ENCODE measurements at places on chromosomes 7 and 10.
A peak's percentile ranks its signal among the peaks of the same experiment; 100 is the strongest.

DNA sequence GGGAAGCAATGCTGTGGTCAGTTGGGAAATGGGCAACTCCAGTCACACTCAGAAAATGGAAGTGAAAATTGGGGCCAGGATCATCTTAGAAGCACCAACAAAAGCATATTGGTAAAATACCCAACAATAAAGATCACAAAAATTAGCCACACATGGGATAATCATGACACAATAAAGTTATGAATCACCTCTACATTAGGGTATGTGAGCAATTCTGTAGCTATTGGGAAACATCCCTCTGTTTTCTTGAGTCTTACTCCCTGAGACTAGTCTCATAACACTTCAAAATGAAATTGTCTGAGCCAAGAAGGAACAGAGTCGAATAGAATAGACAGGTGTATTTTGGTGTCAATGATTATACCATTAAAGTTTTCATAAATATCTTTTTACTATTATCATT is 178.3 kb downstream of the DYNC1I1 start:
- no peak for DNase-seq

DNA sequence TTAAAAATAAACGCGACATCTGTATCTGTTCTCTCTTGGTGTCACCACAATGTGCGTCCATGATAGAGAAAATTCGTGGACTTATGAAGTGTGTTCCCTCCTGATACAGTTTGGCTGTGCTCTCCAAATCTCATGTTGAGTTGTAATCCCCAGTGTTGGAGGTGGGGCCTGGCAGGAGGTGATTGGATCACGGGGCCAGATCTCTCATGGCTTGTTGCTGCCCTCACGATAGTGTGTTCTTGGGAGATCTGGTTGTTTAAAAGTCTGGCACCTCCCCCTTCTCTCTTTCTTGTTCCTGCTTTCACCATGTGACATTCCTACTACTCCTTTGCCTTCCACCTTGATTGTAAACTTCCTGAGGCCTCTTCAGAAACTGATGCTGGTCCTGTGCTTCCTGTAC is 229.4 kb upstream of the MYO3A start:
- no peak for DNase-seq

GRCh38 chr7:1666823-1667565 is 3.1 kb upstream of the ELFN1 start:
- no peak for DNase-seq

DNA sequence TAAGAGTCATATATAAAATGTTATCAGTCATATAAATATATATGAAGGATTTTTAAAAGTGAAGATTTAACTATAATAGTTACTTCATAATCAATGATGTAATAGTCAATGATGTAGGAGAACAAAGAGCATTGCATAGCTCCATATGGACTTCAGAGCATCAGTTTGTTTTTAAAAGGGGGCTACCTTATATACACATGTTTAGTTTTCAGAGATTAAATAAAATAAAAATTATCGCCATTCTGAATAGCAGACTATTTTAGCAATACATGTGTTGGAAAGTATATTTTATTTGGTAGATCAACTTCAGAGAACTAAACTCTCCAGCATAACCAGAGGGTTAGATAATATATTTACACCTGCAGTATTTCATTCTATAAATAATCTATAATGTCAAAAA is 29.1 kb upstream of the EPC1 start:
- no peak for DNase-seq

DNA sequence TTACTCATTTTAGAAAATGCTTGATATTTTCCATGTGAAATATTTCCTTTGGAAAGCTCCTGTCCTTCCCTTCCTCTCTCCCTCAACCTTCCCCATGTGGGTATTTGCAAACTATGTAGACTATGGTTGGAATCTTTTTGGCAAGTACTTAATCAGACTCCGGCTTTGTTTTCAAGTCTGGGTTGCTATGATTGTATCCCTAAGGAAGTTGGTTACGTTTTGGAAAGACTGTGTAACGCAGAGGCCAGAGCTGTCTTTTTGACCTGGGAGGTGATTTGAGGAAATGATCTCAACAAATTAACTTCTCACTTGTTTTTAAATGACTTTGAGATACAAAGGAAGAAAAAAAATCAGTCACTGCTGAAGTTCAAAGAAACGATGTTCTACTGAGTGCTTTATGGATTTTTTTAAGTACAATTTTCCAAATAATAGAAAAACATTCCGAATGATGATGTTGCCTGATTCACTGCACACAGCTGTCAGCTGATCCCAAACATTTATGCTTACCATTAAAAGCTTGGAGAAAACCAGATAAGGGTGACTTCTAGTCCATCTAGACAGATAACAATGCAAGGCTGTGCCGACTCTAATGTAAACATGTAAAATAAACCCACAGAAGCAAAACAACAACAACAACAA is 145.5 kb upstream of the CELF2 start:
- no peak for DNase-seq

- DNase-seq, result no peak
Measured at GRCh38 chr10:92291616-92291865, 574 bp downstream of the MARCHF5 start.

DNA sequence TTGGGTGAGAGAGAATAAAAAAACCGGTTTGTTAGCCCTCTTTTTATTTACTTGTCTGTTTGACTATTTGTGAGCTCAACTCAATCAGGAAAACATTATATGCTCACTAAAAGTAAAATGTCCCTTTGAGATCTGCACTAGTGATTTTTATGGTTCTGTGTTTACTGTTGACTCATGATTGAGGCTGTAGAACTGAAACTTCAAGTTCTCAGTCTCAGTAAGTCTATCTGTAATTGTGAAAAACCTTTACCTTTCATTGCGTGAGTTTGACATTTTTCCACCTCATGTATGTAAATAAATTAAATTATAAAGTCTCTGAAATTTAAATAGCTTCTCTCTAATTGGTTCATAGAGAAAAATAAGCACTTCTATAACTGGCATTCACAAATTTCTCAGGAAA is 17.0 kb upstream of the CASD1 start:
- DNase-seq, result no peak

DNA sequence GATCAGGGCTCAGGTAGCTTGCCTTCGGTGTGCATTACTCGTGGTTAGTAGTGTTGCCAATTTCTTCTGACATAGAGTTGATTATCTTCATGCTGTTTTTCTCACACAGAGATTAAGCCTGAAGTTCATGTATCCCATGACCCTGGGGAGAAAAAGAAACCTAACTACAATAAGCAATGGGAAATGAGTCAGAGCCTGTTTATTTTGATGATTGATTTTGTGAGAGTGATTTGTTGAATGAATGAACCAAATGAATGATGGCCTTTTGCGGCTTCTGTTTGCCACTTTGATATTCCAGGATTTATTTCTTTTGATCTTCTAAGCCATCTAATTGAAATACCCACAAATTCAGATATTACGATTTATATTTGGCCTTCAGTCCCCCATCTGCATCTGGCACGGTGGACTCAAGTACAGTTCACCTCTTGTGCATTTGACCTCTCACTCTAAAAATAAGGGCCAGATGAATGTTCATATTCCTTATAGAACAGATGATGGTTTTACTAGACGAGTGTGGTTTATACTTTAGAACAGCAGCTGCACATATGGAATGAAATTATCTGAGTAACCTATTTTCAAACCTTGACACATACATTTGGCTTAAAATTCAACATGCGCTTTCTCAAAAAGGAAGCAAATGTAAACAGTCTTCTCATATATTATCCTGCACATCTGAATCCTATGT is 110.7 kb downstream of the PLCE1 start:
- DNase-seq, result no peak

- no peak for DNase-seq
Measured at GRCh38 chr7:1936531-1937251, 266.6 kb downstream of the ELFN1 start.

GRCh38 chr10:92203919-92204623 is 86.8 kb downstream of the CPEB3 start:
- no peak for DNase-seq

DNA sequence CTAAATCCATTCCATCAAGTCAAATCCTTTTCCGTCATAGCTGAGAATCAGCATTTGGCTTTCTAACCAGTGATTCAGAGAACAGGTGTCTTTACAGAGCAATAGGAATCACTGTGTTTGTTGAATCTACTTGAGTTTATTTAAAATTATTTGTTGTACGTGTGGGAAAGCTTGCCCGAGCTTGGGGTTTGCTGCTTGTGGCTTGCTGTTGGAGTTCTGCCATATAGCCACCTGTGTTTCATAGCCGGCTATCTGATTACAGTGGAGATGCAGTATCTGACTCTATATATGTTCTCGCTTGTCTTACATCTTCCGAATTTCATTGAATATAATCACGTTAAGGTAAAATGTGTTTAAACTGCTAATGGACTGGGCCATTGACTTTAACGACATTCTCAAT is 274.3 kb upstream of the MKI67 start:
- no peak for DNase-seq

- no peak for DNase-seq
Measured at GRCh38 chr7:81004098-81004497, 85.2 kb upstream of the SEMA3C start.

- DNase-seq, result peak; percentile 8
Measured at GRCh38 chr7:90119178-90119971, 34.9 kb upstream of the STEAP1 start.

- DNase-seq, result peak; percentile 13
Measured at GRCh38 chr7:34991938-34992840, 45.1 kb downstream of the DPY19L1 start.

GRCh38 chr10:130421909-130422308 is 285.7 kb downstream of the GLRX3 start:
- DNase-seq, result no peak

DNA sequence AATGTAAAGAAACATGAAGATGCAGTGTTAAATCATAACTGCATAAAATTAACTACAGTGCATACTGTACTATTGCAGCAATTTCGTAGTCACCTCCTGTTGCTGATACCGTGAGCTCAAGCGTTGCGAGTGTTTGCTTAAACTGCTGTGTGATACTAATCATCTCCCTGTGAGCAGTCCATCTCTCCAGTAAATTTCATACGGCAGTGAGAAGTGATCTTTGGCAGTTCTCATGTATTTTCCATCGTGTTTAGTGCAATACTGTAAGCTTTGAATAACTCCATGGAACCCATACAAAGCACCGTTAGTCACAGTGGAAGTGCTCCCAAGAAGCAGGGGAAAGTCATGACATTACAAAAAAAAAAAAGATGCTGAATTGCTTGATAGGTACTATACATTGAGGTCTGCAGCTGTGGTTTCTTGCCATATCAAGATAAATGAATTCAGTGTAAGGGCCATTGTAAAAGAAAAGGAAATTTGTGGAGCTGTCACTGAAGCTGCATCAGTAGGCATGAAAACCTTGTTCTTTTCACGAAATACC is 360.4 kb downstream of the EXOC4 start:
- DNase-seq, result no peak

DNA sequence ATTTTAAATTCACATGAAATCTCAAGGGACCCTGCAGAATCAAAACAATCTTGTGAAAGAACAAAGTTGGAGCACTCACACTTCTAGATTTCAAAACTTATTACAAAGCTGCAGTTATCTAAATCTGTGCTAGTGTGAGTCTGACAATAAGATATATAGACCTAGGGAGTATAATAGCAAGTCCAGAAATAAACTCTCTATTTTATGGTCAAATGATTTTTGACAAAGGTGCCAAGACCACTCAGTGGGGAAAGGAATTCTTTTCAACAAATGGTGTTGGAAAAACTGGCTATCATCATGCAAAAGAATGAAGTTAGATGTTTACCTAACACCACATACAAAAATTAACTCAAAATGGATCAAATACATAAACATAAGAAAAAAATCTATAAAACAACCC is 68.2 kb downstream of the TFEC start:
- DNase-seq, result no peak

DNA sequence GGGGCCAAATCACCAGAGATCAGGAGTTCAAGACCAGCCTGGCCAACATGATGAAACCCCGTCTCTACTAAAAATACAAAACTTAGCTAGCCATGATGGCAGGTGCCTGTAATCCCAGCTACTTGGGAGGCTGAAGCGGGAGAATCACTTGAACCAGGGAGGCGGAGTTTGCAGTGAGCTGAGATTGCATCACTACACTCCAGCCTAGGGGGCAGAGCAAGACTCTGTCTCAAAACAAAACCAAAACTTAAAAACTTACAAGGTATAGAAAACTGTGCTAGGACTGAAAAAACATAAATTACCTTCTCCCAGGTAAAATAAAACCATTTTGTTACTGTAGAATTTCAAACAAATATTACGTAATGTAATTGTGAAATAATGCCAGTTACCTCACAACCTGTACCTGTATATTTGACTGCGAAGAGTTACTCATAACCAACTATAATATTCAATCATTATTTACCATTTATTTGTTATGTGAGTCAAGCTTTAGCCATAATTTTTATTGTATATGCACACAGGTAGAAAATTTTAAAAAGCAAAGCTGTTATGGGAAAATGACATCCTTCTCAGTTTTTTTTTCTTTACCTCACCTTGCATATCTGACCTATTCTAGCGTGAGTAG is 180.9 kb downstream of the SEMA3A start:
- DNase-seq, result no peak

- no peak for DNase-seq
Measured at GRCh38 chr10:32091046-32091445, 34.8 kb upstream of the KIF5B start.

- no peak for DNase-seq
Measured at GRCh38 chr10:91190388-91190870, 30.0 kb upstream of the PCGF5 start.

- no peak for DNase-seq
Measured at GRCh38 chr10:84552478-84552877, 224.1 kb downstream of the CCSER2 start.

- no peak for DNase-seq
Measured at GRCh38 chr10:73850211-73850610, 24.1 kb downstream of the CAMK2G start.

DNA sequence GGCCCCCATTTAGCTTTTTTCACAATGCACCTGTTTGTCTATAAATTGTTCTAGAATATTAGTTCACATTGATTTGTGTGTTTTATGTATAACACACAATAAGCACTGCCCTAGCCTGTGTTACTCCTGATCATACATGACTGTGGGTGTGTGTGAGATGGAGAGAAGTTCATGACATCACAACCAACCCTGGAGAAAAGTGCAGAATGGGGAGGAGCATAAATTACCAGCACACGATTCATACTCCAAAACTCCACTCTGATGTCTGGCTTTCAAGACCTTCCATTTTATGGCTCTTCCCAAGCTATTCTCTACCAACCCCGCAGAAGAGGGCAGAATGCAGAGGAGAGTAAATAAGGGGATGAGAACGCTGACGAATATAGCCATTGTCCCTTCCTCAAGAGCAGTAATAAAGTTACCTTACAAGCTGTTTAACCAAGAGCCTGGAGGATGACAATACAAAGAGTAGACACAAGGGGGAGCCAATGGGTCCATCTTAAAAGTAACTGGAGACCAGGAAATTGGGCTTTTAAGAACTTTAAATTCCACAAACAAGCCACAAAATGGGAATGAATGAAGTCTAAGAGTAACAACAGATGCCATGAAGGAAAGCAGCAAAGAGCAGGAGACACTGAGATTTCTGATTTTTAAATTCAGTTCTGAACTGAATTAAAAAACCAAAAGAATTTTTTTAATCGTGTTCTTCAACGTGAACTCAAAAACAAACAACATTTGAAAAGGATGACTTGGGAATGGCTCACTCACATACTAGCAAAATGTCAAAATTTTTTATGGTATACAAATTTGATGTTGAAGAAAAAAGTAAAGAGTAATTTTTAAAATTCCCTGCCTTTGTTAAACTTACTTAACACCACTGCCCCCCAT is 159.6 kb downstream of the PARD3 start:
- DNase-seq, result no peak

GRCh38 chr10:103241262-103242011 is 4.2 kb upstream of the RPEL1 start:
- DNase-seq, result no peak

GRCh38 chr7:35802649-35803048 is 1.8 kb downstream of the SEPTIN7 start:
- no peak for DNase-seq

- DNase-seq, result no peak
Measured at GRCh38 chr10:74883428-74883827, 57.0 kb downstream of the KAT6B start.
